ENCODE measurements at places on chromosomes 12 and 14.

DNA sequence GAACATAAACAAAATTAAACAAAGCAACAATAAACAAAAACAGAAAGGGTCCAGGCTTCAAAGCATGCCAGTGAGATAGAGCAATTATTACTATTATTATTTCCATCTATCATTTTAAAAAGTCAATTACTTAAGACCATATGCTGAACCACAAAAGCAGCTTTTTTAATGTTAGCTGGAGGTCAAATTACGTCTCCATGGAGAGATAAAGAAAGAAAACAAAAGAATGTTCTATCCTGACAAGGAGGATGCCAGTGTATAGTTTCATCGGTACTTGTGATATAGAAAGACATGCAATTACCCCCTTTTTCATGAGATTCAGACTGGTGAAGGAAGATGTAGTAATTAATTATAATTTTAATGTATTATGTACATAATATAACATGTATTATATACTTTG lies 81.6 kb upstream of the DCN start:
- DNase-seq = no peak

- DNase-seq = no peak
Observed at GRCh38 chr12:52862023-52862422, 13.2 kb upstream of the KRT78 start.

DNA sequence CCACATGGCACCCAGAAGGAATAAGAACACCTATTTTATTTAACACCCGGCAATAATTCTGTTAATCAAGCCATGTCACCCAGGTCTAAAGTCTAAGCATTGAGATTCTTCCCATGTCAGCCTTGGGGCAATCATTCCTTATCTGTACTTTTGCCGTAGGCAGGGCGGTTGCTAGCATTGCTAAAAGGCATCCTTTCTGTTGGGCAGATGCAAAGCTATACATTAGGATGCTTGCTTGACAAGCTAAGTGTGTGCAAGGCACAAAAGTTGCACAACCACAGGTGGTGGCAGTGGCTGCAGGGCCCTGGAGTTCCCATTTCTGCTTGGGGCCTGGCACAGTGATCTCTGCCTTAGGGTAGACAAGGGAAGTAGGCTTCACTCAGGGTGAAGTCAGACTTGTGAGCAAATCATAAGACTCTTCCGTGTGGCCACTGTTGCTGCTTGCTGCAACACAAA lies 12.5 kb upstream of the GALNT6 start:
- no peak for DNase-seq

- no peak for DNase-seq
Observed at GRCh38 chr12:20463913-20464524, 95.7 kb downstream of the PDE3A start.

DNA sequence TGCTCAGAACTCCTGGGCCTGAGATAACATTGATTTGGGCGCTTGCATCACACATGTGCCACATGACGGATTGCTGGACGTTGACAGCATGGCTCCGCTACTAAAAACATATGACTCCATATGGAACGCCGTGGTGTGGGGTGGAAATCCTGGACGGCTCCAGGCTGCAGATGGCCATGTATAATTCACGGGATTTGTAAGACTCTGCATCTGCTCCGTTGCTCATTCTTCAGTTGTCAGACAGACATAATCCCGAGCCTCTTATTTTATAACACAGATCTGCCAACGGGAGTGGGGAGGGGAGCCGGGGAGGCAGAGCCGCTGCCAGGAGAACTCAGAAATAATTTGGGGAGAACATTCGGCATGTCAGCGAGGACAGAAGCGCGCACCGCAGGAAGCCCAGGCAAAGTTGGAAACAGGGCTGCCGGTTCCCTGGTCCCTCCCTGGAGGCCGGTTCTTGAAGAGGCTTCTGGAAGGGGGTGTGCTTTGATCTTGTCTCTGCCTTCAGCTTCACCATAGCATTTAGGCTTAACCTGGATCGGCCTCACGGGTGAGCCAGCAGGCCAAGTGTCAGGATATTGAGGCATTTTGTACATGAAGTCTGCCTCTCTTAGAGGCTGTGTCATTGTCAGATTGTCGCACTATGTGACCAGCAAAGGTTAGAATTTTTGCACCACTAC lies 45.8 kb upstream of the MYL2 start:
- DNase-seq = no peak

GRCh38 chr12:84506282-84506681 lies 406.3 kb downstream of the SLC6A15 start:
- no peak for DNase-seq

All from urinary bladder (tissue), 4 donors.